HTR-8/SVneo (cell line): ENCODE measurements at places on chromosomes 4 and X.

- DNase-seq: no peak
Observed at GRCh38 chr4:10416441-10416840, 40.8 kb downstream of the ZNF518B start.

DNA sequence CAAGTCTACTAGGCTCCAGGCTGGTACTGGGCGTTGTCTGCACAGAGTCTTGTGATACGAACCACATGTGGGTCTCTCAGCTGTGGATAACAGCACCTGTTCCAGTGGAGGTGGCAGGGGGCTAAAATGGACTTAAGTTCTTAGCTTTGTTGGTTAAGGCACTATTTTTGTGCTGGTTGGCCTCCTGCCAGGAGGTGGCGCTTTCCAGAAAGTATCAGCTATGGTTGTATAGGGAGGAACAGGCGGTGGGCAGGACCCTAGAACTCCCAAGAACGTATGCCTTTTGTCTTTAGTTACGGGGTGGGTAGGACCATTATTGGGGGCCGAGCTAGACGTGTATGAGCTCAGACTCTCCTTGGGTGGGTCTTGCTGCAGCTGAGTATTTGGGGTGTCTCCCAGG, 1138.4 kb downstream of the PCDH19 start:
- DNase-seq: no peak

- DNase-seq: peak; percentile 21
Observed at GRCh38 chr4:10582059-10582686, 102.4 kb downstream of the CLNK start.

GRCh38 chrX:53768451-53768850, 81.9 kb upstream of the HUWE1 start:
- no peak for DNase-seq

GRCh38 chr4:10066670-10067651, 45.7 kb upstream of the SLC2A9 start:
- DNase-seq: no peak

DNA sequence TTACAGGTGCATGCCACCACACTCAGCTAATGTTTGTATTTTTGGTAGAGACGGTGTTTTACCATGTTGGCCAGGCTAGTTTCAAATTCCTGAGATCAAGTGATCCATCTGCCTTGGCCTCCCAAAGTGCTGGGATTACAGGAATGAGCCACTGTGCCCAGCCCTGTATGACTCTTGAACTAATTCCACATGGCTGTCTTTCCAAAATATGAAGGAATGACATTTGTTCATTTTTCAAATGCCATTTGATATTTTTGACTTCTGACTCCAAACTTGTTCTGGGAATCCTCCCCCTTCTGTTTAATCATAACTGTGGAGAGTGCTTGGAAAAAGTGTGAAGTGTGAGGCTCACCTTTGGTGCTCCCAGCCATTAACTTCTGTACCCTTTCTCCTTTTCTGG, 119.2 kb downstream of the NHS start:
- no peak for DNase-seq

- DNase-seq: no peak
Observed at GRCh38 chr4:82818664-82819662, 20.4 kb upstream of the SCD5 start.
